ENCODE measurements at places on chromosomes 12 and 14.

DNA sequence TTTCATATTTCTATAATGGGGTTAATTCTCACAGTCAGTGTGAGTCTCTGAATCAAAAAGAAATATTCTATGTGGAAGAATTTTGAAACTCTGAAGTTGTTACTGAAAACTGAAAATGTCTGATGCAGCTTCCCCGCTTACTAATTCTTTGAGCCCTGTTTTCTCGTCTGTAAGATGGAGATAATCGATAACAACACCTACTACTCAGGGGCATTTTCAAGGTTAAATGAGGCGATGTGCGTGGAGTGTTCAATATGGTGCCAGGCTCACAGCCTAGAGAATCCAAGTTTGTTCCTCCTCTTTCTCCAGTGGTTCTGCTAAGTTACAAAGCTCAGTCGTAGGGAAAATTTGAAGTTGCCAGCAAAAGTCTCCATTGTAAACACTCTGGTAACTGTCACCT is 391.4 kb downstream of the FUT8 start:
- DNase-seq = no peak

DNA sequence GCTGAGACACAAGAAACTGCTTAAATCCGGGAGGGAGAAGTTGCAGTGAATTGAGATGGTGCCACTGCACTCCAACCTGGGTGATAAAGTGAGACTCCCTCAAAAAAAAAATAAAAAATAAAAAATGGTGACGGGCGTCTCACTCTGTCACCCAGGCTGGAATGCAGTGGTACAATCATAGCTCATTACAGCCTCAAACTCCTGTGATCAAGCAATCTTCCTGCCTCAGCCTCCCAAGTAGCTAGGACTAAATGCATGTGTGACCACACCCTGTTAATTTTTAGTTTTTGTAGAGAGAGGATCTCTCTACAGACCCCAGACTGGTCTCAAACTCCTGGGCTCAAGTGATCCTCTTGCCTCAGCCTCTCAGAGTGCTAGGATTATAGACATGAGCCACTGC is 9.1 kb downstream of the SNX6 start:
- no peak for DNase-seq

DNA sequence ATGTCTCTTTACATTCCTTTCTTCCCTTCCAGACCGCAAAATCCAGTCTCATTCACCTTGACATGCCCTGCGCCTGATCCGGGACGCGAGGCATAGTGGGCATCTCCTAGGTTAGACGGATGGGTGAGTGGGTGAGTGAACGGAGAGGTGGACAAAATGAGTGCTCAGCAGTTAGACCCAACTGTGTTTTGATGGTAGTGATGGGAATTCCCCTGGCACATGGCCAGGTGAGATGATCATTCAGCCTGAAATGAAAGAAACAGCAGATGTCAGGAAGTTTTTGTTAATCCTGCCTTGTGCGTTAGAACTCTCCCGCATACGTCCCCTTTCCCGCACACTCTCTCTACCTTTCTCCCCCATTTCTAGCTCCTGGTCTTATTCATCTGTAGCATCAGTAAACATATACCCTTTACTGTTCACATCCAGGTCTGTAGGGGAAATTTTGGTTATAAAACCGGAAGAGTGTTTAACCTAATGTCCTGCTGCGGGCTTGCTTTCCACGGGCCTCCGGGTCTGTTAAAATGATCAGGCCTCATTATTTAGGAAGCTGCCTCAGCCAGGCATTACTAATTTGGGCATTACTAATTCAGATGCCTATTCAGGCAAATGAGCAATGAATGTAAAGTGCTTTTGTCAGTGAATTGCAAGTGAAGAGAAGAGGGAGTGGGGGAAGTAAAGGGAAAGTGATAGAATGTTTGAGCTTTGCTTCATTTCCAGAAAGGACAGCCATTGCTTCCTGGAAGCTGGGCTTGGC is 172.8 kb downstream of the ETV6 start:
- peak; percentile 62 for DNase-seq

GRCh38 chr12:27964123-27964522 is 8.4 kb downstream of the PTHLH start:
- DNase-seq = no peak

- DNase-seq = no peak
Measured at GRCh38 chr14:87261621-87262020, 731.4 kb downstream of the GALC start.

DNA sequence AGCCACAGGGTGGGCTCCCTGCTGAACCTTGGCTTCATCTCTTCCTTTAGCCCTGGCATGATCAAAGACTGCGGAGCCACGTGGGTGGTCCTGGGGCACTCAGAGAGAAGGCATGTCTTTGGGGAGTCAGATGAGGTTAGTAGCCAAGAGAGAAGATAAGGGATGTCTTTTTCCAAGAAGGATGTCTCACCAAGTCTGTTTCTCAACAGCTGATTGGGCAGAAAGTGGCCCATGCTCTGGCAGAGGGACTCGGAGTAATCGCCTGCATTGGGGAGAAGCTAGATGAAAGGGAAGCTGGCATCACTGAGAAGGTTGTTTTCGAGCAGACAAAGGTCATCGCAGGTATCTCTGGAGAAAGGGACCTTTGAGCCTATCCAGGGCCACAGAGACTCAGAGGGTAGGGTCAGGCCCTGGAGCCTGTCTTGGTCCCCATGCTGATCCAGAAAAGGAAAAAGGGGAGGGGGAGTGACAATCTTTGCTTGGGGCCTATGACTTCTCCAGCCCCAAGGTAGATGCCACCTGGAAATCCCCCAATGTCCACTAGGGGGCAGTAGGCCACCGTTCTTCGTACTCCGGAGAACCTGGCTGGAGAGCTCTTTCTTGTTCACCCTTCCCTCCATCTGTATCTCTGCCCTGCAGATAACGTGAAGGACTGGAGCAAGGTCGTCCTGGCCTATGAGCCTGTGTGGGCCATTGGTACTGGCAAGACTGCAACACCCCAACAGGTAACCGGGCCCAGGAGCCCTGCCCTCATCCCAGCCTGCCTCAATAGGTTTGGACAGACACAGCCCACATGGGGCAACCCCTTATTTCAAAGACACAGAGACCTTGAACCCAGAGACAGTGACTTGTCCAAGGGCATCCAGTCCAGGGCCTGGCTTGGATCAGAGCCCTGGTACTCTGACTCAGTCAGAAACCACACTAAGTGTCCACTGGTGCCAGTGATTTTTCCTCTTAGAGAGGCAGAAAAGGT is 2.0 kb downstream of the TPI1 start:
- DNase-seq = peak; percentile 84

DNA sequence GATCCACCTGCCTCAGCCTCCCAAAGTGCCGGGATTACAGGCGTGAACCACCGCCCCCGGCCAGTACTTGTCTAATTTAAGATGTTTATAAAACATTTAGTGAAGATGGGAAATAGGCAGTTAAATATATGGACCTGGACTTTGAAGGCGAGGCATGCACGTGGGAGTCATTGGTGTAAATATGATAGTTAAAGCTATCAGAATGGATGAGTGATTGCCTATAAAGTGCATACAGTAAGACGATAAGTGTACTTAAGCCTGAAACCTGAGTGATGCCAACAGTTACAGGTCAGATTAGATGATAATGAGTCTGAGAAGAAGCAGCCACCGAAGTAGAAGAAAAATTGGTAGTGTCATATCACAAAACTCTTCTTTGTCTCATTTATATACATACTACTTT is 11.5 kb downstream of the RAD51B start:
- no peak for DNase-seq

DNA sequence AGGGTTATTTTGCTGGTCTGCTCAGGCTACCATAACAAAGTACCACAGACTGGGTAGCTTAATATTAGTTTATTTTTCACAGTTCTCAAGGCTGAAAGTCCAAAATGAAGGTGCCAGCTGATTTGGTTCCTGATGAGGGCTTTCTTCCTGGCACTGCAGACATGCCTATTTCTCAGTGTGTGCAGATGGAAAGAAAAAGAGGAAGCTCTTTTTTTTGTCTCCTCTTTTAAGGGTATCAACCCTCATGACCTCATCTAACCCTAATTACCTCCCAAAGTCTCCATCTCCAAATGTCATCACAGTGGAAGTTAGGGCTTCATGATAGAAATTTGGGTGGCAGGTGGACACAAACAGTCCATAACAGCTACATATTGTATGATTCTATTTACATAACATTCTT is 25.0 kb upstream of the POLR3B start:
- no peak for DNase-seq

DNA sequence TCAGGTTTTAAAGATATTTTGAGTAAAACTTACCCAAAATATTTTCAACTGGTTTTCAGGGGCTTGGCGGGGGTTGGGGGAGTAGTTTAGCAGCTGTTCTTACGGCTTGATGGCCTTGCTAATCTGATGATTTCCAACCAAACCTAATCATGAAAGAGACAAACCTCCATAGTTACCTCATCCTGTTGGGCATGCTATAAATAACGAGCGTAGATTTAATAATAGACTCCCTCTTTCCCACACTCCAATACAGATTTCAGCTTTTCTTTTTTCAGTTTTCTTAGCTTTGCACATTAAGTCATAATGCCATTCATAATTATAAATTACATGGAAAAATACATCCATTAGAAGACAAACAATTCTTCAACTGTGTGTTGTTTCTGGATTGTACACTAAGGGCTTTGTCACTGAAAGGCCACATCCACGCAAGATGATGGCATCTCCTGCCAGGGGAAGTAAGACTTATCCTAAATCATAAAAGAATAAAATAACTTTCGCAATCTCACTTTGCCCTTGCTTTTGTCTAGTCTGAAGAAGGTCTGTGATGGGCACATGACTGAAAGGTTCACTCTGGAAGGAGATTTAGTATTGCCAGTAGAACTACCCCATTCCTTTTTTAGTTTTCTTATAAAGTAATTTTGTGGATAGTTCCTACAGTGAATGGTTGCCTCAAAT is 23.2 kb downstream of the ITPR2 start:
- no peak for DNase-seq

DNA sequence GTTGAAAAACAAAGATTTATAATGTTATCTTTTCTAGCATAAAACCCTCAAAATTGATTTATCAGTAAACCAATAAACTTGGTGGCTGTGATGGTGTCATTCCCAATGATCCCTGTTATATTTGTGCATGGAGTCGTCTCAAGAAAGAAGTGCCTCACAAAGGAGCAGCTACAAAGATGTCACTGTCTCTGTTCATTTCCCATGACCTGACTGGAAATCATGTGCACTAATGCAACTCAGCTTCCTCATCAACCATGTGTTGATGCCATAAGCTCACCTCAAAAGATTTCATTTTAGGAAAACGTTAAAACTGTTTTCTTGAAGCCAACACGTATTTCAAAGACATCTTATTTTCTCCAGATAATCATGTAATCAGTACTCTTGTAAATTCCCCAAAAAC is 28.8 kb downstream of the CLEC1A start:
- no peak for DNase-seq

GRCh38 chr12:41409628-41410027 is 221.5 kb downstream of the PDZRN4 start:
- DNase-seq = no peak

- no peak for DNase-seq
Measured at GRCh38 chr14:72986857-72987256, 40.0 kb downstream of the ZFYVE1 start.

DNA sequence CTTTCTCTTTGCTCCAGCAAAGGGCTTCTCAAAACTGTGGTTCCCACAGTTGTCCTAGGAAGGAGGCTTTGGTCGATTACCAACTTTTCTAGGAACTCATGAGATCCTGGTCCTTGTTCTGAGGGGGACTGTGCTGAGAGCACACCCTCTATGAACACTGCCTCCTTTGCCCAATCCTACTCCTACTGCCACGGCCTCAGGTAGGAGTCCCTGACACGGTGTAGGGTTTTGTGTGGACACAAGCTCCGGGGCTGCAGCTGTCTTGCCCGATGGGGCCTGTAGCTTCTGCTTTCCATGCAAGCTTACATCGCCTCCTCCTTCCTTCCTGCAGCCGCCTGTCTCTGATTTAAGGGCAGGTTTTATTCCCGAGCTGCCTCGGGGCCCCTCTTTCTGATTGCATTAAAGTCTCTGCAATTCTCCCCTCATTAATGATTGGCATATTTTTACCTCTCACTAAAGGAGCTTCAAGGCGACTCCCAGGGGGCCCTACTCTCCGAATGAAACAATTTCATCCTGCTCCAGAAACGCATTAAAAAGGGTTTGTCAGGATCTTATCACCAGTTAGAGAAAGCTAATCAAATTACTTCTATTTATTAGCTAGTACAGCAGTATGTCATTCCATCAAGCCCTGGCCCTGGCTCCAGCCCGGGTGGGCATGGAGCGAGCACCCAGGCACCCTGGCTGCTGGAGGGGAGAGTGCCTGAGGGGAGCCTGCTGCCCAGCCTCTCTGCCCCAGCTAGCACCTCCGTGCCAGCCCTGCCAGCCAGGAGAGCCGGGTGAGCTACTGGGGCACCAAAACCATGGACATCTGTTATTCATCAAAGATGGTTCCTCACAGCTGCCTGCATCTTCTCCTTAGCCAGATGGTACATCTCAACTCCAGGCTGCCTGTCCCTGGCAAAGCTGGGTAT is 38.0 kb upstream of the ESRRB start:
- no peak for DNase-seq

- no peak for DNase-seq
Measured at GRCh38 chr14:81416194-81416952, 16.2 kb upstream of the STON2 start.

DNA sequence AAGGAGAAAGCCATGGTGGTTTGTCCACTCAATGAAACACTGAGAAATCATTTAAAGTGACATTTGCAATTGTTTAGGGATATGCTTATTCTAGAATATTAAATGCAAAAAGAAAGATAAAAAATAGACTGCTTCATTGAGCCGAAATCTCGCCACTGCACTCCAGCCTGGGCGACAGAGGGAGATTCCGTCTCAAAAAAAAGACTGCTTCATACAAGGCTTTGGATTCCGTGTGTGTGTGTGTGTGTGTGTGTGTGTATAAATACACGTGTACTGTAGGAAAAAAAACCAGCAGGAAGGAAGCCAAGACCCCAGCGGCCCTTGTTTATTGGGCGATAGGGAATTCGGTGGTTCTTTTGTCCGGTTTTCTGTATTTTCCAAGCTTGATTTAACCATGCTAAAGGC is 3.2 kb upstream of the ZNF839 start:
- no peak for DNase-seq

GRCh38 chr12:127273626-127274025 is 993.3 kb upstream of the TMEM132C start:
- no peak for DNase-seq

- DNase-seq = no peak
Measured at GRCh38 chr14:24965934-24966578, 83.9 kb downstream of the STXBP6 start.

GRCh38 chr12:52119398-52120254 is 40.1 kb downstream of the SMIM41 start:
- DNase-seq = peak; percentile 54

DNA sequence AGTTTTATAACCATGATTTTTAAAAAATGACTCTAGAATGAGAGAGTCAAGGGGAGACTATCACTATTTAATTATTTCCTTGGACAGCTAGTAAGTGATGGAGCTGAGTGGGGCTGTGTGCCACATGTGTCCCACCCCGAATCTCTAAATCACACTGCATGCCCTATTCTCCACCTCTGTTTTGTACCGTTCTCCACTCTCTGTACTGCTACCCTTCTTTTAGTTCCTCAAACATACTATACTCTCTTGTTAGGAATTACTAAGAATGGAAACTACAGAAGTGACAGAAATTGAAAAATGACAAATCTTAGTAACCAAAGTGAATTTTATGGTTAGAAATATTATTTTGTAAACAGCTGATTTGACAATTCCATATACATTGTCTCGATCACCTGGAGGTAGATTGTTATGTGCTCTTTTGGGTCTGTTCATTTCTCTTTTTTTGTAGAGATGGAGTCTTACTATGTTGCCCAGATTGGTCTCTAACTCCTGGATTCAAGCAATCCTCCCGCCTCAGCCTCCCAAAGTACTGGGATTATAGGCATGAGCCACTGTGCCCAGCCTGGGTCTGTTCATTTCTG is 35.9 kb downstream of the SLC11A2 start:
- DNase-seq = no peak

Measured in stimulated activated CD4-positive, alpha-beta T cell treated with anti-CD3 and anti-CD28 coated beads, Interleukin-2, amount 100 ng/mL, for 24 hours (primary cell).